ENCODE measurements at places on chromosomes 11 and 22.

DNA sequence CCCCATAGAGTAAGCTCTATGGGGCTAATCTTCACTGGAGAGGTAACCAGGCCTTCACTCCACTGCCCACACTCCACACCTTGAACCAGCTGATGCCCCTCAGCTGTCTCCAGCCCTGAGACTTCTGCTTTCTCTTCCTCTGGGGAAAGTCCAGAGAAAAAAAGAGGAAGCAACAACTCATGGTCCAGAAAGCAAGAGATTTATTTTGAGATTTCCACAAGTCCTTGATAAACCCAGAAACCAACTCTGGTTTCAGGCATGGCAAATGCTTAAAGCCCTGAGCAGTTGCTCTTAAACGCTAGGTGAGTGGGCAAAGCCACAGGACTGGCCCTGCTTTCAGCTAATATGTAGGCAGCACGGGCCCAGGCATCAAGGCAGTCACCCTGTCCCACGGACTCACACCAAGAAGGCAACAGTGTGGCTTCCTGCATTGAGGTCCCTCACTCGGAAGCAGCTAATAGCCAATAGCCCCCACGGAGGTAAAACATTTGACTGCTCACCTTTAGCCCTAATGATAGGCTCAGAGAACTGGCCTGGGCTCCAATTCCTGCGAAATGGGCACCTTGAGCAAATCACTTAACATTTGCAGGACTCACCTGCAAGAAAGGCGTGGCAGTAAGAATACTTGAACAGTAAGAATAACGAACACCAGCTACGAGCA, 4.3 kb downstream of the CYB561A3 start:
- no peak for DNase-seq

- no peak for DNase-seq
Measured at GRCh38 chr11:23313001-23313400, 452.7 kb upstream of the CCDC179 start.

DNA sequence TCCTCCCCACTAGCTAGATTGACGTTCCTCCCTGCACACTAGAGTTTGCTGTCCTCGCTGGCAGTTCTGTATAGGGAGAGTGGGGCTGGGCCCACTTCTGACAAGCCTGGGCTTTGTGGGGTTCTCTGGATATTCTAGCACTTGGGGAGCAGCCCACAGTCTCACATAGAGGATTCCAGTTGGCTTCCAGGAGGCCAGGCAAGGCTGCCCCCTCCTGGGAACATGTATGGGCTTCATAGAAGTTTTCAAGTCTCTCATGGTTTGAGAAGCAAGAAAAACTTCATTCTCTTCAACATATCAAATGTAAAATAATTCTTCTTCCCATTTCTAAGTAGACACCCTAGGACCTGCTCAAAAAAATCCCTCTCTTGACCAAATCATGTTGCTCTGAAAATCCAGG, 87.5 kb downstream of the NAV2 start:
- no peak for DNase-seq

GRCh38 chr11:72413914-72414628, 20.3 kb downstream of the CLPB start:
- no peak for DNase-seq

GRCh38 chr11:34655335-34656008, 34.6 kb downstream of the EHF start:
- DNase-seq, result no peak

- no peak for DNase-seq
Measured at GRCh38 chr11:119712459-119713358, 16.3 kb downstream of the NECTIN1 start.

All from RWPE2 (cell line).